ENCODE measurements at places on chromosomes 13 and 19.

GRCh38 chr19:45103508-45104319 lies 10.7 kb downstream of the PPP1R37 start:
- peak; percentile 38 for DNase-seq

GRCh38 chr13:84605927-84606326 lies 723.7 kb upstream of the SLITRK1 start:
- no peak for DNase-seq

DNA sequence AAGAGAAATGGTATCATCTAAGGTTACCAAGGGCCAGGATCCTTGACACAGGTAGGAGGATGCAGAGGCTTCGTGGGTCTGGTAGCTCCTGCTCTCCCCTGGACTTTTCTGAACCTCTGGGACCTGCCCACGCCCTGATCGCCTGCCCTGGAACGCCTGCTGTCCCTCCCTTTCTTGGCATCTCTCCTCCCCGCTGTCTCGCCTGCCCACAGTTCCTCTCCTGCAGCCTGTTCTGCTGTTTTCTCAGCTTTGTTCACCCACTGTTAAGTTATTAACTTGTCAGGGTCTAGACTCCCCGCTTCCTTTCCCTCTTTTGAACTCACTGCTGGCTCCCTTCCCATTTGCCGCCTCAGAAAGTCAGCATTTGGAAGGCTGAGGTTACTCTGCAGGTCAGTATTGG lies 19.8 kb downstream of the SERP2 start:
- peak; percentile 90 for DNase-seq

- DNase-seq: no peak
Observed at GRCh38 chr13:77911751-77912150, 6.9 kb downstream of the EDNRB start.

DNA sequence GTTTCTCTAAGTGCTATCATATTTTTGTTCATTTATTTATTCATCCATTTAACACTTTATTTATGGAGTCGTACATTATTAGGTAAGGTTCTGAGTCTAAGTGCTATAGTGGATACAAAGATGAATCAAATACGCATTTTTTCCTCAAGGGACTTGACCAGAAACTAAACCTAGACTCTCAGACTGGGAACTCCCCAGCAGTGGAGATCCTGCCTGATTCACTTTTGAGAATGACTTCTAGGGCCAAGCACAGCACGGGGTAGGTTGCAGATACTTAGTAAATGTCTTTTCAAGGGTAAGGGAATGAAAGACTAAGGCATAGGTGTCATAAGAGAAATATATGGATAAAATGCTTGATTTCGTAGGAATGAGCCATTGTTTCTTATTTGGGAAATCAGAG lies 7.2 kb downstream of the DNAJC15 start:
- DNase-seq: no peak

GRCh38 chr13:93290503-93290902 lies 63.9 kb downstream of the GPC6 start:
- DNase-seq: no peak

DNA sequence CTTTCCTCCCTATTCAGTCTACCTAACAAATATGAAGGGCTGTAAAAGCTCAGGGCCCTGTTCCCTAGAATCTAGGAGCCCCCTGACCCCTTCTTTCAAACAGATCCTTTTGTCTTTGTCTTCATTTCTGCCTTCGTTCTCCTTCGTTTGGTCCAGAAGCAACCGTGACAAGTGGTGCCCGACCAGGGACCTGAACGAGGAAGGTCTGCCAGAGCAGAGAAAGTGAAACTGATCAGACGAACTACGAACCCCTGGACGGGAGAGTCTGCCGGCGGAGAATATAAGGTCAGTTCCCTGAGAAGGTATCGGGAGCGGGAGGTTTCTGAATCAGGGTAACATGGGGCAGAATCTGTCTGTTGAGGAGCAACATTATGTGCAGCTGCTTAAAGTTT lies 751 bp downstream of the ERVK3-1 start:
- no peak for DNase-seq

DNA sequence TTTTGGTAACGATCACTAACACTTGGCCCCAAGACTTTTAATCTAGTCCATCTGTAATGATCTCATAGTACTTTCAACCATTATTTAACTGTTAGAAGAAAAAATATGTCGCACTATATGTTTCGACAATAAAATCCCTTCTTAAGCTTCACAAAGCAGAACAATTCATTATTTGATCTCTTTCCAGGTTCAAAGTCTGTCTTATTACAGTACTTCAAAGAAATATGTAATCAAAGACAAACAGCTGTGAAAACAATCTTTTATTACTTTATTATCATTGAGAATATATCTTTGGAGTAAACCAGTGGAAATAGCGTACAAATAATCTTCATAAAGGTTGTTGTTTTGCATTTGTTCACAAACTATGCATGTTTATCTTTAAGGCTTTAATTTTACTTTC lies 93.5 kb downstream of the DACH1 start:
- DNase-seq: no peak

DNA sequence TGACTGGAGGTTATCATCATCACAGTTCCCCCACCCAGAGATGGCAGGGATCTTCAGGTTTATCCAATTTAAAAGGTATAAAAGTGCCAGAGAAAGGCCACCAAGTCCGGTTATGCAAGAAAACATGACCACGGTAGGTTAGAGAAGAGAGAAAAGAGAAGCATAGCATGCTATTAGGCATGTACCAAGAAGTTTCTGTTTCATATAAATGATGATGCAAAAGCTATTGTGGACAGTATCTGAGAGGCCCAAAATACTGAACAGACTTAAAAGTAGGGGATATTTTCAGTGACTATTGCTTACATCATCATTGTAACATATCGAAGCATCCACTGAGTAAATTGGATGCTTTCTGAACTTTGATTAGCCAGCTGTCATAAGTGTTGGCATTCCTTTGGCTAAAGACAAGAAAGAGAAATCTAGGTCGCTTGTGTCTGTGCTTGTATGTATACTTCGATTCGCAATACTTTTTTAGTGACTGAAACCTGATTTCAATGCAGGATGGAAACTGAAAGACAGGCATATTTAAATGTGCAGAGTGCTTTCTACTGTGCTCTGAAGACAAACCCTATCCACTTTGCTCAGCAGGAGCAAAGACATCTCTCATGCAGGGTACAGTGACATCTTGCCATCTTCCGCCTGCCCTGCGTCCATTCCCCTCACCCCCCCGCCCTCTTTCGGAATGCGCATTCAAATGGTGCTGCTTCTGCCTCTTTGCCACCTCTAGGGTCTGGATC lies 180.3 kb downstream of the SHISA2 start:
- DNase-seq: no peak

DNA sequence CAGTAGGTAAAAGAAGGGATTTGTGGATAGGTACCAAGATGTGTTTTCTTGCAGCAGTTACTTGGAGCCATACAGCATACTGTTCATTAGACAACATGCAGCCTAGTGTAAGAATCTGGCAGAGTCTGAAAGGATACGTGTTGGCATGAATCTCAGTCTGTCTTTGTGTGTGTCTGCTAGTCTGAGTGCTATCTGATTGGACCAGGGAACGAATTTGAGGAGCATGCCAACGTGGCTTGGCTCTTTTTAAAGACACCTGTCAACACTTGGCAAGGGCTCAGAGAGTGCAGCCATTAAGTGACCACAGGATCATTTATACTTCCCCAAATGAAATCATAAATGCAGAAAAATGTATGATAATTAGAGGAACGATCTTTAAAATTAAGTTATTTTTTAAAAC lies 27.6 kb upstream of the ATXN8OS start:
- DNase-seq: no peak

- DNase-seq: no peak
Observed at GRCh38 chr13:41919741-41920487, 41.0 kb downstream of the VWA8 start.

DNA sequence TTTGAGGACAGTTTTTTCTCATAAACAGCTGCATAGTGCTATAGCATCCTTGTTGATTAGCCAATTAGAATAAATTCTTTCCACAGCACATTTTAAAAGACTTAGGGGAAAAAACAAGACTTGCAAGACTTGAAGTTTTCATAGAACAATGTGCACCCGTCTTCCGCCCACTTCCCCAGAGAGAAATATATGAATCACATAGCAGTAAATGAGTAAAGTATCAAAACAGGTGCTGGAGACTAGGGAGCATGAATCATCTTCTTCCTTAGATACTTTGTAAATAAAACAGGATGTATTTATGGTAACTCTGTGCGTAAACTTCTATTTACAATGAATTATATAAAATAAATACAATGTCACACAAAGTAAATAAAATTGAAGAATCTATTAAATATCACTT lies 75.1 kb downstream of the COL4A2 start:
- peak; percentile 82 for DNase-seq

GRCh38 chr19:45890877-45891276 lies 4.9 kb upstream of the IRF2BP1 start:
- no peak for DNase-seq

GRCh38 chr19:13995017-13995728 lies 10.9 kb downstream of the RFX1 start:
- DNase-seq: no peak

- peak; percentile 6 for DNase-seq
Observed at GRCh38 chr13:83780227-83780626, 102.0 kb downstream of the SLITRK1 start.

DNA sequence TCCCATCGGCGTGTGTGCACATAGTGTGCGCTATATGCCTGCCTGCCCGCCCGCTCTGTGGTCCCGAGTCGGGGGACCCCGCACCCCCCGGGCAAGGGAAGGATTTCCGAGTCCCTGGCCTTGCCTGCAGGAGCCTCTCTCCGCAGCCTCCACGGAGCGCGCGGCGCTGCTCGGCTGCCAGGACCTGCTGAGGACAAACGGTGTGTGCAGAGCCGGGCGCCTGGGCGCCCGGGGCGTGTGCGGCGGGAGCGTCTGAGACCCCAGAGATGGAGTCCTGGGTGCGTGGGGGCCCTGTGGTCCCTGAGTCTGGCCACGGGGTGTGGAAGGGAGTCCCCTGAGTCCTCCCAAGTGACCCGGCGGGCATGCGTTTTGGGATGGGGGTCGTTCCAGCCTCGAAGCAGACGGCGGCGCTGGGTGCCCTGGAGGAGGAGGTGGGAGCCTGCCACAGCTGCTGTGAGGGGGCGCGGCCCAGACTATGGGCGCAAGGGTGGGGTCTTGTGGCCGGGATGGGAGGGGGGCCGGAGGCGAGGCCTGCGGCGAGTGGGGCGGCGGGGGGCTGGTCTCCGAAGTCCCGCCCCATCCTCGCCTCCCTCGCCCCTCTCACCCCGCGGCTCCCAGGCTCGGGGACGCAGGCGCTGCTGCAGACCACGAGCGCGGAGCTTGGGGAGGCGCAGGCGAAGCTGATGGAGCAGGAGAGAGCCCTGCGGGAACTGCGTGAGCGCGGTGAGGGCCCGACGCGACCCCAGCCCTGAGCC lies 25.3 kb downstream of the CLEC4M start:
- DNase-seq: no peak

- no peak for DNase-seq
Observed at GRCh38 chr19:1134431-1134830, 30.6 kb downstream of the GPX4 start.

DNA sequence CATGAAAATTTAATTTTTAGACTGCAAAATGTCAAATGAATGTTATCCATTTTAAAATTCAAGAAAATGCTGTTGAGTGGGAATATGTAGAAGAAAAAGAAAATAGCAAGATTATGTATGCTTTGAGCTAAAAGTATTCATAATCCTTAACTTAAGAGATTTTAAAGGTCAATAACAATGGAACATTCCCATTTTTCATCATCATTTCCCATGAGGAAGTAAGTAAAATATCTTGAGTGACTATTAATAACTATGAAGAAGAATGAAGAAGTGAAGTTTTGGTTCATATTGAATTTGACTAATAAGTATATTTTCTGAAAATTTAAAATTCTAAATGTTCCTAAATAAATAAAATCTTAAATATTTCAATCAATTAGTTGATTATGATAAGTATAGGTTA lies 273.4 kb downstream of the DACH1 start:
- no peak for DNase-seq

DNA sequence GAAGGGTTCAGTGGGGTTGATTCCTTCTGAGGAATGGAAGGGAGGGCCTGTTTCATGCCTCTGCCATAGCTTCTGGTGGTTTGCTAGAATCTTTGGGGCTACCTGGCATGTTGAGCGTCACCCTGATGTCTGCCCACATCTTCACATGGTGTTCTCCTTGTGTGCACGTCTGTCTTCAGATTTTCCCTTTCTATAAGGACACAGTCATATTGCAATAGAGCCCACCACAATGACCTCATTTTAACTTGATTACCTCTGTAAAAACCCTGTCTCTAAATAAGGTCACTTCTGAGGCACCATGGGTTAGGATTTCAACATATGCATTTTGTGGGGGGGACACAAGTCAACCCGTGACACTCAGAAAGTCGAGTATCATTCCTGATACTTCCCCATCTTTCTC lies 257.9 kb downstream of the COG6 start:
- DNase-seq: no peak

DNA sequence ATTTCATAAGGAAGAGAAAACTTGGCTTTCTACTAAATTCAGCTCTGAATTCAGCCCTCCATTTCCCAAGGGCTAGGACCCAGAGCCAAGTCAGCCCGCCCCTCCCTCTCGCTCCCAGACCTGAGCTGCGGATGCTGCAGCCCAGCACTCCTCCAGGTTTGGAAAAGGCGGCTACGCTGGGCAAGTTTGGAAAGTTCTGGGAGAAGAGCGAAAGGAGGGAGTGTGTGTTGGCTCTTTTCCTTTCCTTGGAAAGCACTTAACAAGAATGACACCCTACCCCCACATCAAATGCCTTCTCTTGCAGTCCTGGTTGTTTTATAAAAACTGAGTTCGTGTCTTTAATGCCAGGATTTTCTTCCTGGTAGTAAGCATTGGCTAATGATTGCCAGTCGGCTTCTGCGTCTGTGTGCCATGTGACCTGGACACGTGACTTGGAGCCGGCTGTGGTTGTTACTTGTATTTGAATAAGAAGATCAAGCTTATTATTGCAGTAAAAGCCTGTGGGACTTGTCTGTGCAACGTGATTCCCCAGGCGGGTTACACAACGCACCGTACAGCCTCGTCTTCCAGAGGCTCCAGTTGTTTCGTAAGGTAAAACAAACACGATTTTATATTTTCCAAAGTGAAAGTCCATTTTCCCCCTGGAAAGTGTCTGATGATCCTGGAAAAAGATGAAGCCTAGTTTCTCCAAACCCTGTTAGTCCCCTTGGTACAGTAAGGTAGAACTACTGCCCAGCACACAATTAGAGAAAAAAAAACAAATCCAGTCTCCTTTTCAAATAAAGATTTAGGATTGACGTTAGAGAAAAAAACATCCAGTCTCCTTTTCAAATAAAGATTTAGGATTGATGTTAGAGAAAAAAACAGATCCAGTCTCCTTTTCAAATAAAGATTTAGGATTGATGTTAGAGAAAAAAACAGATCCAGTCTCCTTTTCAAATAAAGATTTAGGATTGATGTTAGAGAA lies 26.8 kb upstream of the UBE2L5 start:
- DNase-seq: peak; percentile 88

GRCh38 chr13:58680115-58680514 lies 1048.6 kb downstream of the PCDH17 start:
- DNase-seq: no peak

GRCh38 chr19:14031719-14032480 lies at the start of gene IL27RA:
TSS of gene IL27RA (plus strand) at chr19:14031762. CDS start at chr19:14031873, 111 bp downstream.
- DNase-seq: peak; percentile 10

- no peak for DNase-seq
Observed at GRCh38 chr19:44850641-44851109, 4.6 kb downstream of the NECTIN2 start.
